ENCODE measurements at places on chromosomes 6 and 20. TPM values are rescaled to one million over a fixed set of nuclear protein-coding genes. Genes with fewer than 3 reads are reported as not detected.

- peaks cover 1% of the 10 kb centered on the region for H3K36me3 ChIP-seq
- peaks cover 31% of the 10 kb centered on the region for H3K4me1 ChIP-seq
- no peak overlapping the region for H3K4me3 ChIP-seq
- H3K27ac ChIP-seq, result no peak overlapping the region
Measured at GRCh38 chr6:1576711-1577110, 33.0 kb upstream of the FOXC1 start.

Gene MKKS
- 21.1 TPM for total RNA-seq

DNA sequence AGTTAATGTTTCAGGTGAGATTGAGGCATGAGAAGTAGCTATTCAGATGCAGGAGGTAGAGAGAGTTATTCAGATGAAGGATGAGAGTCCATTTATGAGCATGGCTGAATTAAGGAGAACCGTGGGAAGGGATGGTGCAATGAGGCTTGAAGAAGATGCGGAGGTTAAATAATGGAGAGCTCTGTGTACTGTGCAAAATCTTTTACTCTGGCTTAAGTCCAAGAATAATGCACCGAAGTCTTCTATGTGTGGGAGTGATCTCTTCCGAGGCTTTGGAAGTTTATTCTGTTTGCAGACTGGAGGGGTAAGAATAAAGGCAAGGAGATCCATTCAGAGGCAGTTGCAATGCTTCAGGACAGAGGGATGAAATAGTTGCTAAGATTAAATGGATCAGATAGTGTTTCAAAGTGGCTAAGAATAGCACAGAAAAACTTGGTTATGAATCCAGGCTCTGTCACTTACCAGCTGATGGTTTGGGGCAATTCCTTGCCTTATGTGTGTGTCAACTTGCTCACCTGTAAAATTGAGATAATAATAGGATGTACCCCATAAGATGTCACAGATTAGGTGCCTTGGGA lies 467.1 kb downstream of the HDGFL1 start:
- H3K27ac ChIP-seq, result no peak overlapping the region
- H3K27me3 ChIP-seq, result no peaks in the 10 kb centered on the region
- no peak overlapping the region for H3K4me3 ChIP-seq
- DNase-seq, result no peak
- H3K4me1 ChIP-seq, result no peaks in the 10 kb centered on the region

DNA sequence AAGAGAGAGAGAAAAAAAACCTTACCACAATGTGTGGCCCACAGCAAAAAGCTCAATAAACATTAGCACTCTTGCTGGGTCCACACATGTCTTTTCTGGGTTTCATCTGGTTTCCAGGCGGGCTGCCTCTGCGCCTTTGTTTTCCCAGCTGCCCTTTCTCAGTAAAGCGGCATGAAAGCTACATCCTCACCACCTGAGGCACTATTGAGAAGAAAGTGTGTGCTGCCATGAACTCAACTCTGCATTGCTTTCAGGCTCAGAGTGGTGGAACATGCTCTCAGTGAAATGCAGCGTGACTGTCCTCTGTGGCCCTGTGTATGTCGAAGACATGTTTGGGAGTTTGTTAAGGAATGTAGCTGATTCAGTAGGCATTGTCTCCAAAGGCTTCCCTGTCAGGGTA lies 102.3 kb downstream of the LYRM2 start:
- H3K27me3 ChIP-seq, result no peaks in the 10 kb centered on the region
- no peak overlapping the region for H3K27ac ChIP-seq
- H3K36me3 ChIP-seq, result no peaks in the 10 kb centered on the region
- no peak for DNase-seq
- H3K4me3 ChIP-seq, result no peak overlapping the region
